Stimulated activated CD4-positive, alpha-beta T cell treated with anti-CD3 and anti-CD28 coated beads, Interleukin-15, amount 100 ng/mL, for 1 hour (primary cell): ENCODE measurements at places on chromosomes 5 and 9.
A peak's percentile ranks its signal among the peaks of the same experiment; 100 is the strongest.

DNA sequence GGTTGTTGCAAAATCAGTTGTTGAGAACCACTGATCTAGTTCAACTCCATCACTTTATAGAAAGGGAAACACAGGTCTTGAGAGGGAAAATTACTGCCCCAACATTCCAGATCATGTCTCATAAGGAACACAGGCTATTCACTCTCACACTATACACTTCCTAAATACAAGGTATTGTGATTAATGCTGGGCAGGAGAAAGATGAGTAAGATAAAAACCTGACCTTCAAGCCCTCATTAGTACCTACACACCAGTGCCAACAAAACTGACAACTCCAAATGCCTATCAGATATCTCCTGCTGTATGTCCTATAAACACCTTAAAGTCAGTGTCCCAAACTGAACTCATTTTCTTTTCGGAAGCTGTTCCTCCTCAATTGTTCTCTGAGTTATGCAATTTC lies 8.2 kb downstream of the GNE start:
- no peak for DNase-seq

DNA sequence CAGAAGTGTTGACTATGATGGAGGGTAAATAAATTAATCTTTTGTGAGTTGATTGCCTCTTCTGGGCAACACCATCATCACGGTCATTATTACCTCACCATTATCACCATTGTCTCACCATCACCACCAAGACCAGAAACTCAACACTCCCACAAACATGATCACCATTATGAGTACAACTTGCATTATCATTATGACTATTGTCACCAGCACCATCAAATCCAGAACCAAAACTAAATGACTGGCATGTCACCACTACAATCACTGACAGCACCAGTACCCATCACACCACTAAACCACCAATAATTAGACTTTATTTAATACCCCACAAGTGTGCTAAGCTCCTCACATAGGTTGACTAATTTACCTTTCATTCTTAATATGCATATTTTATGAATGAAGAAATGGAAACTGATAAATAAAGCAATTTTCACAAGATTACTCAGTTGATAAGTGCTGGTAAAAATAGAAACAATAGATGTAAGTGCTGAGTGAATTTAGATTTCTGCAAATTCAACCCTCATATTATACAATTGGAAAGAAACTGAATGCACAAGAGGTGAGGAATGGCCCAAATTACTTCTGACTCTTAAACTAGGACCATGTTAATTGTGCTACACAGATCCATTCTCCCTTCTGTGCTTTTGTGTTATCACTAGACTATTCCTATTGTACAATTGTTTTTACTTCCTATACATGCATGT lies 517.8 kb upstream of the PAPPA start:
- no peak for DNase-seq

DNA sequence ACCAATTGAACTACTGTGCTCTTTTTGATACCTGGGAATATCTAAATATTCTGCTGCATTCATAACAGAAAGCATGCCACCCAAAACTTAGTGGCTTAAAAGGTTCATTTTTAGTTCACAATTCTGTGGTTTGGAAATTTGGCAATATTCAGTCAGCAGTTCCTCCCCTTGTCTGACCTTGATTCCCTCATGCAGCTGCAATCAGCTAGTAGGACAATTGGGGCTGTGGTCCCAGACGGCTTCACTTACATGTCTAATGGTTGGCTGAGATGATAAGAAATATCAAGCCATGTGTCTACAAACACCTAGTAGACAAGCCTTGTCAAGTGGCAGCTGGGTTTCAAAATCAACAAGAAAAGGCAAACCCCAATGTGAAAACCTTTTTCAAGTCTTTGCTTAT lies 51.3 kb downstream of the ANXA1 start:
- DNase-seq = no peak

- DNase-seq = no peak
These were observed 269.4 kb upstream of the KLF9 start for GRCh38 chr9:70683841-70684240.

- DNase-seq = no peak
These were observed 57.5 kb downstream of the COL23A1 start for GRCh38 chr5:178532666-178533065.

GRCh38 chr5:100434815-100435214 lies 100.4 kb upstream of the FAM174A start:
- no peak for DNase-seq

DNA sequence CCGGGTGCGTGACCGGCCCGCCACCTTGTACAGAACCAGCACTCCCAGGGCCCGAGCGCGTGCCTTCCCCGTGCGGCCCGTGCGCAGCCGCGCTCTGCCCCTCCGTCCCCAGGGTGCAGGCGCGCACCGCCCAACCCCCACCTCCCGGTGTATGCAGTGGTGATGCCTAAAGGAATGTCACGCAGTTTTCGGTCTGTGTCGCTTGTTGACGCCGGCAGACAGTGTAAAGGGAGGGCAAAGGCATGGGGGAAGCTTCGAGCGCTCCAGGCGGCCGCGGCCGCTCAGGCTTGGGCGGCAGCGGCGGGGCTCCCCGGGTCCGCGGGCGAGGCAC lies 1.3 kb downstream of the LRRC26 start:
- no peak for DNase-seq

GRCh38 chr9:1879501-1879900 lies 135.6 kb upstream of the SMARCA2 start:
- DNase-seq = no peak

- DNase-seq = no peak
These were observed 44.3 kb downstream of the SMARCA2 start for GRCh38 chr9:2059274-2059929.

- DNase-seq = no peak
These were observed 17.3 kb downstream of the FRRS1L start for GRCh38 chr9:109149722-109150121.

GRCh38 chr5:142846406-142846805 lies 76.2 kb downstream of the ARHGAP26 start:
- DNase-seq = no peak

DNA sequence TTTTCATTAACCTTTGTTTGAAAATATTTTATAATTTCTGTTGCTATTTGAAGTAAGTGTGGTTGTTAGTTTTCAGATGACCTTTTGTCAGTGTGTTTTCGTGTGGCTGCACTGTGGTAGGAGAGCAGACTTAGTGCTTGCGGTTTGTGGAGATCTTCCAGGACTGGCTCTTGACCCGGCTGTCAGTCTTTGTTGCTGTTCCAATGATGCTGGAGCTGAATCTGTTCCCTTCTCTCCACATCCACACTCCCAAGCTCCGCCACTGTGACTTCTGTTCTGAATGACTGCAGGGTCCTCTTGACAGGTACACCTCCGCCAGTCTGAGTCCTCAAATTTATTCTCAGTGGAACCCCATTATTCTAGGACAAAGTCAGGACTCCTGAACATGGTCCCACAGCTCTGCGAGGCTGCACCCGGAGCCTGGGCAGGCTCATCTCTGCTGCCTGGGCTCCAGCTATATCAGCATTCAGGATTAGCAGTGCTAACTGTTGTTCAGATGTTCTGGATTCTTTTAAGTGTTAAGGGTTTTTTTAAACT lies 126.0 kb downstream of the WNK2 start:
- no peak for DNase-seq

DNA sequence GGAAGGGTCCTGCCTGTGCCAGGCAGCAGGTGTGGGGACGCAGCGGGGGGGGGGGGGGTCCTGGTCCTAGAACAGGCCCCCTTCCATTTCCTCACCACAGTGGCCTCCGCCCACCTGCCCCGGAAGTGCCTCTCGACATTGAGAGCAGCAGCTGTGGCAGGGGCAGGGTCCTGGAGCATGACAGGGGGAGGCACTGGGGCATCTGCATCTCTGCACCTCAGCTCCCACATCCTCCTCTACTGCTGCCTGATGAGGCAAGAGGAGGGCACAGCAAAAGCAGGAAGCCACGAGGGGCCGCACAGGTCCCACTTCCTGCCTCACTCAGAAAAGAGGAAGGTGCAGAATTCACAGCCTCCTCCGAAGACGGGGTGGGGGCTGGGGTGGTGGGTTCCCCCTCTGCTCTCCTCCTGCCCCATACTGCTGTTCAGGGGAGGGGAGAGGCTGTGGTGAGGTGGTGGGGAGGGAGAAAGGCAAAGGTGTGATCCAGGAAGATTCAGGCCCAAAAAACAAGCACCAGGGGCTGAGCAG lies 14.8 kb downstream of the AKNA start:
- DNase-seq = peak; percentile 57

GRCh38 chr5:54658010-54658409 lies 140.5 kb downstream of the SNX18 start:
- no peak for DNase-seq

GRCh38 chr5:15715967-15716366 lies 216.0 kb downstream of the FBXL7 start:
- no peak for DNase-seq

GRCh38 chr9:14103115-14103514 lies 210.8 kb downstream of the NFIB start:
- DNase-seq = no peak

- DNase-seq = no peak
These were observed 51.5 kb upstream of the NKD2 start for GRCh38 chr5:956941-957747.

GRCh38 chr5:18069790-18070189 lies 435.5 kb downstream of the TAF11L14 start:
- DNase-seq = no peak
